ENCODE measurements at places on chromosomes 1 and 21.

DNA sequence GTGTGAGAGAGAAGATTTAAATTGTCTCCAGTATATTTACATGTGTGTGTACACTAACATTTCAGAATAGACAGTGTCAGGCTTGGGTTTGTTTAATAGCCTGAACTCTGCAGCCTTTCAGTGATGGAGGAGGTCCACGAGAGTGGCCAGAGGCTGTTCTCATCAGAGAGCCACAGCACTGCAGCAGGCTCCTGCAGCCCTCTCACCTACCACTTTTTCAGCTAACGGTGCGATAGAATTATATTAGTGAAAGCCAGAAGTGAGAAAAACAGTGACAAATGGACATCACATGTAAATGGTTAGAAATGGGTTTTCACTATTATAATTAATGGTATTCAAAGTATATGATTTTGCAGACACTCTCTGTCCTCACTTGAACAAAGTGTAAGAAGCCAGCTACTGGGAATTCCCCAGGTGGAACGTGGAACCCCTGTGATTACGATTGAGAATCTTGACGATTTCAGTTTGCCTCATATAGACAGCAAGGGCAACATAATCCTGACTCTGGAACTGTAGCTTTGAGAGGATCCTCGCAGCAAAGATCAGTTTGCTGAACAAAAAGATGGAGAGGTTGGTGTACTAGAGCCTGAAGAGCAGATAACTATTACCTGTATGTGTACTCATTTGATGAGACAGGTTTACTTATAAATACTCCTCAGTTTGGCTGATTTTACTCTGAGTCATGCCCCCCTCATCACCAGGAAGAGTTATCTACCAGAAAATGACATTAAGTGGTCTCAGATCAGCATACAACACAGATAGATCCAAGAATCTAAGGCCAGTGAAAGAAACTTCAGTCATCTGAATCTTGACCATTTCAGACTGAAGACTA lies 31.4 kb downstream of the IFI16 start:
- DNase-seq = no peak

- peak; percentile 54 for DNase-seq
Measured at GRCh38 chr1:5620997-5621396, 371.2 kb downstream of the NPHP4 start.

GRCh38 chr1:182279302-182279701 lies 112.3 kb downstream of the GLUL start:
- DNase-seq = no peak

GRCh38 chr1:23385119-23385621 lies 15.5 kb upstream of the ZNF436 start:
- DNase-seq = no peak

GRCh38 chr1:184513966-184514365 lies 127.1 kb downstream of the C1orf21 start:
- DNase-seq = no peak

DNA sequence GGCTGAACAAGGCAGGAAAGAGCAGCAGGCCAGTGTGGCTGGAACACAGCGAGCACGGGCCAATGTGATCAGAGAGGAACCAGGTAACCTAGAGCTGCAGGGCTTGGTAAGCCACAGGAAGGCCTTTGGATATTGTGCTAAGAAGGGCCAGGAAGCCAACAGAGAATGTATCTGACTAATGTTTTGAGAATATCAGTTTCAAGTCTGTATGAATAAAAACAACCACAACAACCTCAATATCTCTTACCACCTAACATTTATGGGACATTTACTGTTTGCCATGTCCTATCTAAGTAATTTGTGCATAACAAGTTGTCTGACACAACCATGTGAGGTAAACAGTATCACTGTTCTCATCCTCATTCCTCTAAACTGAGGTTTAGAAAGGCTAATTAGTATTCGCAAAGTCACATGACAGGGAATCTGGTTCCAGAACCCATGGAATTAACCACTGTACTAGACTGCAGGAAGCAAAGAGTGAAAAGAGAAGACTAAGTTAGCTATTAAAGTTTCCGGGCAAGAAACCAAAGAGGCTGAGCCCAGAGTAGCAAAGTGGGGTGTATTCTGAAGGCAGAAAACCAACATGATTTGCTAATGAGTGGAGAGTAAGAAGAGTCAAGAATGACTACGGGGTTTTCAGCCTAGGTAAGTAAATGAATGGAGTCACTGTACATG lies 38.9 kb downstream of the SPRTN start:
- DNase-seq = no peak

DNA sequence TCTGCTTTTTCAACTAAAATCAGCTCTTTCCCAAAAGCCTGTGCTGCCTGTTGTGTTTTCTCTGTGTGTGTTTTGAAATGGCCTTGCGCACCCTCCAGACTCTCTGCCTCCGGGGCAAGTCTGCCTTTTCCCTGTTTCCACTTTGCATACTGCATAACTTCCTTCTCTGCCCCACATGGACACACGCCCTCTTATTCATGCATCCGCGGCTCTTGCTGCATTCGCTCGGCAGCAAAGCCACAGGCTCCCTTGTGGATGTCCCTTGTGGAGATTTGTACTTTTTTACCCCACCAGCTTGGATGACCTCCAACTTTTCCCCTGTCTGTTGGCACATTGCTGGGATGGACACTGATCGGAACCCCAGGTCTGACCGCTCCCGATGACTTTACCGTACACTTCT lies 147.6 kb downstream of the ADSS2 start:
- DNase-seq = peak; percentile 19

DNA sequence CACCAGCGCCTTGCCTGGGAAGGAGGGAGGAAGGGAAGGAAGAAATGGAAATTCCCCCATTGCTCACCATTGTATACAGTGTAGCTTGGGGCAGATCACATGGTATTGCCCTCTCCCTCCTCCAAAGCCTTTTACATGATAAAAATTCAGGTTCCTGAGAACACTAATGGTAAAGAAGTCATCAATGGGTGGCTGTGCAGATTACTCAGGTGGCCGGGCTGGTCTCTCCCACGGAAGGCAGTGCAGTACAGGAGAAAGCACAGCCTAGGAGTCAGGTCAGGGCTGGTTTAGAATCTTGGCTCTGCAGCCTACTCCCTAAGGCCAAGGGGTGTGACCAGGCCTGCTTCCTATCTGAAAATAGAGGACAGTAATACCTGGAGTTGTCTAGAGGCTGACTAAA lies 107.9 kb downstream of the SUSD4 start:
- no peak for DNase-seq

DNA sequence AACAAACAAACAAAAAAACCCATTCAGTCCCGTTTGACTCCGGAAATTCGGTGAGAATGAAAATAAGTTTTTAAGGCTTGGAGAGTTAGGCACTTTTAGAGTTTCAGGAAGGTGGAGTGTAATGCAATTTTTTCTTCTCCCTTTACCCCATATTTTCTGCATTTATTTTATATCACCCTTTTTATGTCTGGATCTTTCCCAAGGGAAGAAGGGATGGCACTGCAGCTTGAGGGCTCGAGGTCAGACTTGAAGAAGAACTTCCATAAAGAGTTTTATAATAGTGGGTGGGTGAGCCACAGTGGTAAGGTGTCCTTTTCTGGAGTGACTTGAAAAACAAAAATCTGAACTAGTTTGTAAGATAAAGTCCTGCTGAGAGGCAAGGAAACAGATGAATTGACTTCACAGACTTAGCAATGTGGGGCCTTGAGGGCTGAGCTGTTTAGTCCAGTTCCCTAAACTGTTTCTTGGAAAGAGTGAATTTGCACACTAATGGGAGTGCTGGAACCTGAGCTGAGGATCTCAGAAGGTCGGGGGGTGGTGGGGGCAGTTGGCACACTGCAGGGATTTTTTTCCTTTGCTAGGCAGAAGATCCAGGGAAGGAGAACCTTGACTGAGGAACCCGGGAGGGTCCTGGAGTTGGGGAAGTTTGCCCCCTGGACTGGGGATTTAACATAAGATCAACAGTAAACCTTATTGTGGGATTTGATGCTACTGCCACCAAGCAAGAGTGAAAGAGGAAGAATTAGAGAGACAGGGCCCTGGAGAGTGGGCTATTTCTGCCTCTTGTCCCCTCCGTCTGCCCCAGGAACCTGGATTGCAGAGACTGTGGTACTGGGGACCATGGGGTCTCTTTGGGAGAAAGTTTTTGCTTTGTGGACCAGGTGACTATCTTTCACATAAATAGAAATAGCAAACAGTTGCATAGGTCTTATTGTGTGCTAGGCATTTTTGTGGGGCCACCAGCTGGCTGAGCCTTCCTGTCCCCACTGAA lies 1.8 kb upstream of the MEX3A start:
- no peak for DNase-seq

GRCh38 chr1:163703794-163704193 lies 382.0 kb downstream of the NUF2 start:
- DNase-seq = peak; percentile 53

GRCh38 chr1:110337704-110338308 lies 1.4 kb upstream of the RBM15 start:
- peak; percentile 82 for DNase-seq

- DNase-seq = no peak
Measured at GRCh38 chr1:159931101-159931794, 5.9 kb upstream of the TAGLN2 start.

- peak; percentile 84 for DNase-seq
Measured at GRCh38 chr1:208233546-208233945, 10.6 kb downstream of the PLXNA2 start.

DNA sequence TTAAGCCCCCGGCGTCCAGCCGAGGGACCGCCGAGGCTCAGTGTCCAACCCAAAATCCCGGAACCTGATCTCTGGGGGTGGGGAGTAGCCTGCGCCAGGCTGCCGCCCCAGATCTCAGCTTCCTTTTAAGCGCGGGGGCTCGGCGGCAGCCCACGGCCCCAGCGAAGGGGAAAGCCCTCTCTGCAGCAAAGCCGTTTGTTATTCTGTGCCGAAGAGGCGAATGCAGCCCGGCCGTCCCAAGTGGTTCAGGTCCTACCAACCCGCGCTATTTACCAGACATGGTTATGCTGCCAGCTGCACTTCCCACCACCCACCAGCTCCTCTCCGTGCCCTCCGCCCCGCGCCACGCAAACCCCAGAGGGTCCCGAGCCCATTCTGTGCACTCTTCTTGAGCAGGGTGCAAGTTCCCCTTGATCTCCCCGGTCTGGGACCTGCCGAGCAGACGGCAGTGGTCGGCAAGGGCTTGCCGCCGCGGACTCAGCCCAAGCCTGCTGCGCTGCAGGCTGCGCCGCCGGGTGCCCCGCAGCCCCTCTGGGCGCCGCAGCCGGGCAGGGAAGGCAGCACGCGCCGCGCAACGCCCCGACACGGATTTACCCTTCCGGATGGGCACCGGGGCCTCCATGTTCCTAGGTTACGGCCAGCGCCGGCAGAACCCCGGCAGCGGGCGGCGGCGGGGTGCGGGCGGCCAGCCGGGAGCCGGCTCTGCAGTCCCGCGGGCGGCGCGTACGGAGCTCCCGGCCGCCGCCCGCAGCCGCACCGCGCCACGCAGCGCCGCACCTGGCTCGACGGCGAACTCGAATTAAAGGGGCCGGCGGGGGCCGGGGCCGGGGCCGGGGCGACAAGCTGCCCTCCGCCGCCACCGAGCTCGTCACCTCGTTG lies 738 bp upstream of the KCNA2 start:
- DNase-seq = no peak

DNA sequence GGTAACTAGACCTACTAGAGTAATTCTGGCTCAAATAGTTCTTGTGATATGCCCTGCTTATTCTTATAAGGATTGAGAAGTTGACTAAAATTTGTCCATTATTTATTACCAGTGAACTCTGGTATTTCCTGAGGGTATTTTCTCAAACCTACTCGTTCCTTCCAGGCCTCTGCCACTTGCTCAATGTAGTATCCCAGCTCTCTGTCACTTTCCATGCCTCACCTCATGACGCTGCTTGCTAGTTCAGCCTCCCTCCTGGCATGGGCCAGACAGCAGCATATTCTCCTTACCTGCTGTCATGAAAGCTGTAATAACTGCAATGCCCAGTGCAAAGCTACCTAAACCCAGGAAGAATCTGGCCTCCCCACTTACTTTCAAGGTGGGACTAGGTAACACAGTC lies 602.9 kb upstream of the ADAMTS5 start:
- no peak for DNase-seq

- no peak for DNase-seq
Measured at GRCh38 chr21:21714426-21714825, 716.2 kb downstream of the NCAM2 start.

DNA sequence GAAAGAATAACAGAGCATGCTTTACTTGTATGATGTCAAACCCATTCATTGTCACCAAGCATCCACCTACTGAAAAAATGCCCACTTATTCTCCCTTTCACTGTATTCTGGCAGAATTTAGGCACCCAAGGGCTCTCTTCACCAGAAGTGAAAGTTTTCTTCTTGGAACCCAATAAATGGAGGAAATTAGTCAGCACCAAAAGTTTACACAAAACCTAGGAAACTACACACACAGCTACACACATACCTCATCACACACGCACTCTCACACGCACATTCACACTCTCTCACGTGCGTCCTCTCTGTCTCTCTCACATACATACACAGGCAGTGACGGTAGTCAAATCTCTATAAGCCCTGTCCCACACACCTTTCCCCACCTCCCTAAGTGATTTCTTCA lies 37.6 kb downstream of the MCOLN2 start:
- no peak for DNase-seq

GRCh38 chr1:109790329-109790728 lies 26.6 kb upstream of the EPS8L3 start:
- DNase-seq = no peak

GRCh38 chr21:39675590-39675989 lies 62.9 kb downstream of the B3GALT5 start:
- DNase-seq = no peak

DNA sequence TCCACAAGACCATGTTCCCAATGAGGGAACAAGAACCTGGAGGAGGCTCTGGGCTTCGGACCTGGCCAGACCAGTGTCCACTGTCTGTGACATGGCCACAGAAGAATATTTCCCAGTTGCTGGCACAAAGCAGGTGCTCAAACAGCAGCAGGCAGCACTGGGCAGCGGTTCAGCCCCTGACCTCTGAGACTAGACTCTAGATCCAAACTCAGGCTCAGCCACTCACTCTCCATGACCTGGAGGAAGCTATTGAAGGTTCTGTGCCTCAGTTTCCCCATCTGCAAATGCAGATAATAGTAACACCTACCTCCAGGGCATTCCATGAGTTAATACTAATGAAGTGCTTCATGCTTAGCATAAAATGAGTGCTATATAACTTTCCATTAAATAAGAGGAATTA lies 8.0 kb downstream of the TMPRSS2 start:
- no peak for DNase-seq

- DNase-seq = no peak
Measured at GRCh38 chr21:38308532-38309119, 51.8 kb downstream of the KCNJ15 start.

DNA sequence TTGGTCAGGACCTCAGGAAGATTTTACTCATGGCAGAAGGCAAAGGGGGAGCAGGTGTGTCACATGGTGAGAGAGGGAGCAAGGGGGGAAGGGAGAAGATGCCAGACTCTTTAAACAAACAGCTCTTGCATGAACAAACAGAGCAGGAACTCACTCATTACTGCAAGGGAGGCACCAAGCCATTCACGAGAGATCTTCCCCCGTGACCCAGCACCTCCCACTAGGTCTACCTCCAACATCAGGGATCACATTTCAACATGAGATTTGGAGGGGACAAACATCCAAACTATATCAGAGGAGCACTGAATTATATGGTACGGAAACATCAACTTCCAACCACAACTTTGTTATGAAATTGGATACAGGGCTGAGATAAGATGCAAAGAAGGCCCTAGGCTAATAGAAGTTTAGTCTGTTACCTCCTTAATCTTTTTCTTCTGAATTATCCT lies 164.9 kb downstream of the ST6GALNAC3 start:
- no peak for DNase-seq
